Cortex of kidney (tissue), 1 donor: ENCODE measurements at places on chromosomes 16 and 17.

DNA sequence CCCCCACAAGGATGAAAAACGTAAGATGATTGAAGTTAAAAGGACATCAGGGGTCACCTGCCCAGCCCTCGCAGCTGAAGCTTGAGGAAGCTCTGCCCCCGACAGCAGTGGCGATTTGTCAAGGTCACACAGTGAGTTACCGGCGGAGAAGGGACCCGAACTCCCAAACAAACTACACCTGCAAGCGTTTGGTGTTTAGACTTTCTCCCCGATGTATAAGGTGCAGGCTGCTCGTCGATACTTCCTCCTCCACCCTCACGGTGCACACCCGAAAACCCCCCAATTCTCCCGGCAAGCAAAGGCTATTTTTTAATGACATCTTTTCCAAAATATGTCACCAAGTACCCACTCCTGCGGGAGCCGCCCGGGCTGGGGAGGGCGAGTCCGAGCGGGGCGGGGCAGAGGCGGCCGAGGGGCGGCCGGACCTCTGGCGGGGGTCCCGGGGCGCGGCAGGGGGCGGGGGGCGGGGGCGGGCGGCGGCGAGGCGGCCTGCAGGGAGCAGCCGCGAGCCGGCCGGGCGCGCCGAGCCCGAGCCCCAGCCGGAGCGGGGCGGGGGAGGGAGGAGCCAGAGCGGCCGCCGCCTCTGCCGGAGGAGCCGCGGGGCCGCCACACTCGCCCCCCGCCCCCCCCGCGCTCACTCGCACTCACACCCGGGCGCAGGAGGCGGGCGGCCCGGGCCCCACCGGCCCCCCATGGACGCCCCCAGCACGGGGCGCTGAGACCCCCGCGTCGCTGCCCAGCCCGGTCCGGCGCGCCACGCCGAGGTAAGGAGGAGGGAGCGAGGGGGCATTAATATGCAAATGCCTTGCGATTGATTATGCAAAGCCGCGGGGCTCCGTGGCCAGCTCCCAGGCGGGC, at the start of gene THRA:
TSS of gene THRA (plus strand) at position 637 of the 858 bp plus-strand sequence. CDS start 11,524 bp downstream, outside the sequence.
- DNase-seq, result no peak

DNA sequence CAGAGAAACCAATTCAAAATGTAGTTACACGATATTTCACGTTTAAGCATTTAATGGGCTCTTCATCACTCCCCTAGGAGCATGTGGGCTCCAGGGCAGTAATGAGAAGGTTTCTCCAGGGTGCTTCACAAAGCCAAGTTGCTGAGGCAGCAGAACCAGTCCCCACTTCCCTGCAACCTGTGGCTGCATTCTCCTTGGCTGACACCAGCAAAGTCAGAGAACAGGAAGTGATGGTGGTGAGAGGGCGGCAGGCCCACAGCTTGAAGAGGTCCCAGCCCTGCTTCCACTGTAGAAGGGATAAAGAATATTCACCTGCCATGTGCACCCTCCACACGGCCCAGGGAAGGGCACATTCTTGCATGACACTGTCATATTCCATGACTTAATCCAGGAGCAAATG, 133.2 kb downstream of the CBLN1 start:
- no peak for DNase-seq

DNA sequence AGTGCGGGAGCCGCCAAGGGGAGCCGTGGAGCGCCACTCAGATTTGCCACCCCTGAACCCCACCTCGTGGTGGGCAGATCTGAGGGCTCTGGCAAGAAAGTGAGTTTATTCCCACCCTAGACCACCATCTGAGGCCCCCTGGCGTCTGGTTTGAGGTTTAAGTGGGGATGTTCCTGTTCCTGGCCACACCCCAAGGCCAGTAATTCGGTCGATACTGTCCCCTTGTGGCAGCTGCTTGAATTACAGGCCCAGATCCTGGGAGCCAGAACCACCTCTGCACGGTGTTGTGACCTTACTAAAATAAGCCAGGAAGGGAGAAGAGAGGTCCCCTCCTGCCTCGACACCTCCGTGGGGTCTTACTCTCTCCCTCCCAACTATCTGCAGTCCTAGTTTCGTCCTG, 3.3 kb upstream of the LAT start:
- DNase-seq, result no peak

DNA sequence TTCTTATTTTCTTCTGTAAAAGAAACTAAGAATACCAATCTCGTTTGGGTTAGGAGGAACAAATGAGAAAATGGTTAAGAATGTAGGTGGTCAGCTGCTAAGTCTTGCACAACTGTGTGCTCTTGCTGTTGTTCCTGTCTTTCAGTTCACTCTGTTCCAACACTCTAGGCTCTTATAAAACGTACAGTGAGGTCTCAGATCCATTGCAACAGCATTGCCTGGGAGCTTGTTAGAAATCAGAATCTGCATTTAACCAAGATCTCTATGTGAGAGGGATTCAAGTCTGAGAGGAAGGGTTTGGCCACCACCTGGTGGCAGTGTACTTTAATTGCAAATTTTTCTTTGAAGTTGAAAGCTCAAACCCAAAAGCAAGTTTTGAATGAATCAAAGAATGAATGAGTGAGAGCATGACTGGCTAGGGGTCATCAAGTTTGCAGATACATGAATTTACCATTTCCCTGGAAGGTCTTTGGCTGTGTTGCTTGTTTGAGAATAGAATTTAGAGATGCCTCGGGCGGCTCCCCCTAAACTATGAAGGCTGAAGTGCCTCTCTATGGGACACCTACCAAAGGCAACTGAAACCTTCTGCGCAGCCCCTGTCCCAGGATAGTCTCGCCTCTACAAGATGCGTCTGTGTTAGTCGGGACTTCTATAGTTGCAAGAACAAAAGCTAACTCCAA, 2.5 kb downstream of the ALOX15B start:
- no peak for DNase-seq

GRCh38 chr16:2663553-2664546, 18.5 kb upstream of the KCTD5 start:
- no peak for DNase-seq

DNA sequence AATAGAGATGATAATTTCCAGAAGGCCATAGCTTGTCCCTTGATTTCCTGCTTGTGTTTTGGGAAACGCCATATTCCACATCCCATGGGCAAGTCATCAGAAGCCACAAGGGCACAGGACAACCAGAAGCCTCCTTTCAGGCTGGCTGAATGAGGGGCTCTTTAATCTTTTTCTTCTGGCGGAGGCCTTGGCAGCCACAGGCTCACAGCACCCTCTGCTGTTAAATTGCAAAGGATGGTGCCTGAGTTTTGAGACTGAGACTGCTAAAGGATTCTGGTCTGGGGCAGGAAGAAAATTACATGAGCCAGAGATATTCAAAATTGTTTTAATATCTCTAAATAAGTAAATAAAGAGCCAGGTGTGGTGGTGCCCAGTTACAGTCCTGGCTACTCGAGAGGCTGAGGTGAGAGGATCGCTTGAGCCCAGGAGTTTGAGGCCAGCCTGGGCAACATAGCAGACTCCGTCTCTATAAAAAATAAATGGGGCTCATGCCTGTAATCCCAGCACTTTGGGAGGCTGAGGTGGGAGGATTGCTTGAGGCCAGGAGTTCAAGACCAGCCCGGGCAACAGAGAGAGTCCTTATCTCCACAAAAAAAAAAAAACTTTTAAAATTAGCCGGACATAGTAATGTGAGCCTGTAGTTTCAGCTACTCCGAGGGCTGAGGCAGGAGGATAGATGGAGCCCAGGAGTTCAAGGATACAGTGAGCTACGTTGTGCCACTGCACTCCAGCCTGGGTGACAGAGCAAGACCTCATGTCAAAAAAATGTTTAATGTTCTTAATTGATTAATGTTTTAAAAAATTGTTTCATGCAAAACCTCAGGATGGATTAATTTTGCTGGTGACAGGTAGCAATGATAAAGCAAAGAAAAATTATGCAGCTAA, 26.3 kb downstream of the AARSD1 start:
- DNase-seq, result no peak
